ENCODE measurements at places on chromosomes 3 and 15.

DNA sequence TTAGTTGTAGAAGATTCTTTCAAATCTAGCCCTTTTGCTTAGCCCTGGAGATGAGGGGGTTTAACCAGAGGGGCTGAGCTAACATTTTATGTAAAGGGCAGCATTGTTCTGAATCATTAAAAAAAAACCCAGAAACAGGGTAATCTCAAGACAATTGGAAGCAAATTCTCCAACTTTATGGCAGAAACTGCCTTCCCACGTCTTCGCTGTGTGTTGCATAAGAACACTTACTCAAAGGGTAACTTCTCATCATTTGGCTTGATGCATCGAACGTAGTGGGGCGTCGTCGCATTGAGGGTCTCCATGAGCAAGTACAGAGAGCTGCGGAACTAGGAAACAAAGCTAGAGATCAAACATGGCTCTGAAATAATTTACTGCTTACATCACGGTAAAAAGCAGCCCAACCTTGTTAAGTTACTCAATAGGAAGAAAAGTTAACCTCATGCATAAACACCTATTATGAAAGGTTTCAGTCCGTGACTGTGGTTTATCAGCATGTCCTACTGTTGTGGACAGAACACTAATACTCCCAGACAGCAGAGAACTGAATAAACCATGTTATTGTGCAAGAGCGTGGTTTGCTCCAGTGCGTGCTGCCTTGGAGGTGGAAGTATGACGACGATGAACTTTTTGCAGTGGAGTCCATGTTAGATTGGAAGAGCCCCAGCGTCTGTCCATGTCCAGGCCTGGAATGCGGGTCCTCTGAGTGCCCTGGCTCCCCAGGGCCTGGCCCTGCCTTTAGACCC lies 48.7 kb downstream of the MYO5C start:
- DNase-seq = peak; percentile 44

DNA sequence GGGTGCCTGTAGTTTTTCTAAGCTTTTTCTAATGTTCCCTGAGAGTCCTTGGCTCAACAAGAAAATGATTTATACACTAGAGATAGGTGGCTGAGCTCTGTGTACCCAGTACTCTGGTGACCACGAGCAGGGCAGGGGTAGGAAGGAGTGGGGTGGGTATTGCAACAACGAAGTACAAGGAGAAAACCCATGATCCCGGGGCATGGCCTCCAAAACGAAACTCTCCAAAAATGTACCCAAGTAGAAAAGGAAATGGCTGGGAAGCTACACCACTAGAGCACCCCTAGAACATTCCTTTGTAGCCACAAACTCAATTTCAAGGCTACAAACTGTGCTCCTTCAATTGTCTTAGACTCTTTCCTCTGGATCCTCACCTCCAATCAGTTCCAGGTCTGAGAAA lies 138.9 kb downstream of the DUT start:
- DNase-seq = no peak

DNA sequence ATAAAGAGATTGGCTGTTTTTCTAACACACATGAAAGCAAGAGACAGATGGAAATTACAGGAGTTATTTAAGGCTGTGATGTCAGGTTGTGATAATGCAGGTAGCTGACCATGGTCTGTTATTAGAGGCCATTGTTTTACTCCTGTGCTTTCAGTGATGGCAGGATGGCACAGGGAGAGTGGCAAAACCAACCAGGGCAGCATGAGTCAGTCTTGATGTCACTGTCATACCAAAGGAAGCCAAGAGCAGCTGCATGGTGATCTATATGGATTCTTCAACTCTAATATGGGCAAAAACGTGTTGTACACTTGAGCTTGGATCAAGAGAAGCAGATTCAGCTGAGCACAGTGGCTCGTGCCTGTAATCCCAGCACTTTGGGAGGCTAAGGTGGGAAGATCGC lies 91.8 kb upstream of the LMOD3 start:
- no peak for DNase-seq

DNA sequence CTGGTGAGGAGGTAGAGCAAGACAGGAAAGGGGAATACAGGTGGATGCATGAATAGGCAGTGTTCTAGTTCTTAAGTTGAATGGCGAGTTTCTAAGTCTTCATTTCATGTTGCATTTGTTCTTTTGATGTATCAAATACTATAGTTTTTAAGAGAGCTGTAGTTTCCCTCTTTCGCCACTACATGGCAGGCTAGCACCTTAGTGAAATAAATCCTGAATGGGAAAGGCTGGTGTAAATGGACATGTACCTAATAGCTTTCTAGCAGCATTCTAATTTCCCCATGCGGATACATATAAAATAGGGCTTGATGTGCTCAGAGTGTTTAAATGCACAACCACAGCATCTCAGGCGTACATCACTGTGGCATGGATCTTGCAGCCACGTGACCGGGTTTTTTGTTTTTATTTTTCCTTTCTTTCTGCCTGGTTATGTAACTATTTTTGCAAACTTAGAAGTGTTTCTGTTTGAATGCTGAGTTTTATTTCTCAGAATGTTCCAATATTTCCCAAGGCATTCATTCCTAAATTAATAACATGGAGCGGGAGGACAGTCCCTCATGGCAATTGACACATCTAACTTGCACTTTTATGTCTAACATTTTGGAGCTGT lies 23.5 kb upstream of the CLN6 start:
- DNase-seq = no peak

DNA sequence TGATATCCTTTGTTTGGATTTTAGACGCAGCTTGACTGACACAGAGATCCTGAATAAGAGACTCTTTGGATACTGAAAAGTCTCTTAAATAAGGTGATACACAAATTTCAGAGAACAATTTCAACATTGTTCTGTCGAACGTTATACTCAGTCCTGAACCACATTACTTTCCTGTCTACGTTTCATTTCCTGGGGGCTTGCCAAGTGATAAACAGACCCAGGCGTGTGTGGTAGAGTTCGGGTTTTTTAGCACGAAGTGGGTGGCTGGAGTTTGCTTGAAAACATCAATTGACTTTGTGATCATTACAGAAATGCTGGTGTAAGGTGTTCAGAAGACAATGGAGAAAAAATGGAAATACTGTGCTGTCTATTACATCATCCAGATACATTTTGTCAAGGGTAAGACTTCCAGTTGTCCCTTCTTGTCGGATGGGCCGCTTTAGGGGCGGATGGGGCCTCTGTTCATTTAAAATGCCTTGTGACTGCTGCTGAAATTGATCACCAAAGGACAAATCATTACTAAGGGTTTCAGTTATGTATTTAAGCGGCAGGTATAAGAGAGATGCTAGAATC lies at the start of gene CD96:
Gene CD96 (plus strand): TSS at position 287 of the 573 bp plus-strand sequence. CDS start 52 bp downstream, at position 339.
- peak; percentile 39 for DNase-seq

DNA sequence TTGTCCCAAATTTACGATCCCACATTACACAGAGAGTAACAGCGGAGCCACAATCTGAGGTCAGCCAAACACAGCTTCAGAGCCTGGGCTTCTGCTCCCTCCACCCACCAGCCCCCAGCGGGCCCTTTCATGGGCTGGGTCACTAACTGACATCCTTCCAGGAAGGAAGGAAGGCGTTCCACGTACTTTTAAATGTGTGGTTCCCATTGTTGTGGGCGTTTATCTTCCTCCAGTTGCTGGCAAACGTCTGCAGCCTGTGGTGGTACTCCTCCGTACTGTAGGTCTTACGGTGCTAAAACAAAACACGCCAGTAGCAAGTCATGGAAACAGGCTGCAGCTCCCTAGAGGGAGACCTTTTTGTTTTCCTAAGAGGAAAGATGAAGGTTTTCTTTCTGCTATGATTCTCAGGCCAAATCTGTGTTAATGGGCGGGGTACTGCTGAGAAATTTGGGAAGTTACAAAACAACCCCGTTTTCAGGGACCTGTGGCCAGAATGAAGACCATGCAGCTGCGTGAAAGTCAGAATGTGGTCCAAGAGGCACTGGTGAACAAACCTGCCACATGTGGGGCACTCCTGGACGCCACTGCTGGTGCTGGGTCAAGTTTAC lies 7.6 kb downstream of the CTSH start:
- DNase-seq = no peak

GRCh38 chr15:93312891-93313486 lies 224.0 kb upstream of the RGMA start:
- no peak for DNase-seq

Data from NK-92 treated with Interleukin-12 subunit alpha and Interleukin-12 subunit beta, amount 100 ng/mL, for 24 hours (cell line).